ENCODE measurements at places on chromosomes 3 and 15. TPM values are rescaled to one million over a fixed set of nuclear protein-coding genes. Genes with fewer than 3 reads are reported as not detected.

The RRP9 gene
- total RNA-seq = 29.9 TPM

The MKRN3 gene
- total RNA-seq = 11.5 TPM

DNA sequence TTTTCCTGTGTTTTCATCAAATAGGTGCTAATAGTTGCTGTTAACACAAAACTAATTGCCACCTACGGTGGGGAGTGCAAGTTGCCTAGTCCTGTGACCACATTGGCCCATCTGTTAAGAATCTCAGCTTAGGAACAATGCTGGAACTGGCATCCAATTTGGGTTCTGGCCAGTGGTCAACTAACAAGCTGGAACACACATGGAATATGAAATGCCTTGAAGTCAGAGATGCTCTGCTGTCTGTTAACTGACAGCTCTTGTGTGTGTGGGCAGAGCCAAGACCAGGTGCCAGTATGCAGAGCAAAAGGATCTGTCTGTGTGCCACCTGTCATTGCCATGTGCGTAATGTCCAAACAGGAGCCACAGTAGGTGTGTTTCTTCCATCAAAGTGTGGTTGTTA, 460.8 kb downstream of the ROBO2 start:
- no peaks in the 10 kb centered on the region for H3K27me3 ChIP-seq
- no peak overlapping the region for H3K4me3 ChIP-seq
- no peaks in the 10 kb centered on the region for H3K36me3 ChIP-seq
- no peak overlapping the region for H3K27ac ChIP-seq
- no peak for DNase-seq

DNA sequence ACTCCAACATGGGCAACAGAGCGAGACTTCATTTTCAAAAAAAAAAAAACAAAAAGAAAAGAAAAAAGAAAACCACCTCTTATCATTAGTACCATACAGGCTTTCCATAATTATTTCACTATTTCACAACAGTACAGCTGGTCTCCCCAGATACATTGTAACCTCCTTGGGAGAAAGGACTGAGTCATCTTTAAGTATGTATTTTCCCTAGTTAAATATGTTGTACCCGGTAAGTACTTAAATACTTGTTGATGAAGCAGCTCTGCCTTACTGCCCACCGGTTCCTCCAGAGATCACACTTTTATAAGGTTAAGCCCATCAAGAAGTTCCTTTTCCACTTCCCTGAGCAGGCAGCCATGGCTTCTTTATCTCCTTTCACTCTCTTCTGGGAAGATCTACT, 789.5 kb upstream of the CFAP20DC start:
- no peak overlapping the region for H3K27ac ChIP-seq
- DNase-seq = no peak
- peaks cover 30% of the 10 kb centered on the region for H3K4me1 ChIP-seq
- no peaks in the 10 kb centered on the region for H3K27me3 ChIP-seq
- H3K36me3 ChIP-seq = no peaks in the 10 kb centered on the region
- no peak overlapping the region for H3K4me3 ChIP-seq

DNA sequence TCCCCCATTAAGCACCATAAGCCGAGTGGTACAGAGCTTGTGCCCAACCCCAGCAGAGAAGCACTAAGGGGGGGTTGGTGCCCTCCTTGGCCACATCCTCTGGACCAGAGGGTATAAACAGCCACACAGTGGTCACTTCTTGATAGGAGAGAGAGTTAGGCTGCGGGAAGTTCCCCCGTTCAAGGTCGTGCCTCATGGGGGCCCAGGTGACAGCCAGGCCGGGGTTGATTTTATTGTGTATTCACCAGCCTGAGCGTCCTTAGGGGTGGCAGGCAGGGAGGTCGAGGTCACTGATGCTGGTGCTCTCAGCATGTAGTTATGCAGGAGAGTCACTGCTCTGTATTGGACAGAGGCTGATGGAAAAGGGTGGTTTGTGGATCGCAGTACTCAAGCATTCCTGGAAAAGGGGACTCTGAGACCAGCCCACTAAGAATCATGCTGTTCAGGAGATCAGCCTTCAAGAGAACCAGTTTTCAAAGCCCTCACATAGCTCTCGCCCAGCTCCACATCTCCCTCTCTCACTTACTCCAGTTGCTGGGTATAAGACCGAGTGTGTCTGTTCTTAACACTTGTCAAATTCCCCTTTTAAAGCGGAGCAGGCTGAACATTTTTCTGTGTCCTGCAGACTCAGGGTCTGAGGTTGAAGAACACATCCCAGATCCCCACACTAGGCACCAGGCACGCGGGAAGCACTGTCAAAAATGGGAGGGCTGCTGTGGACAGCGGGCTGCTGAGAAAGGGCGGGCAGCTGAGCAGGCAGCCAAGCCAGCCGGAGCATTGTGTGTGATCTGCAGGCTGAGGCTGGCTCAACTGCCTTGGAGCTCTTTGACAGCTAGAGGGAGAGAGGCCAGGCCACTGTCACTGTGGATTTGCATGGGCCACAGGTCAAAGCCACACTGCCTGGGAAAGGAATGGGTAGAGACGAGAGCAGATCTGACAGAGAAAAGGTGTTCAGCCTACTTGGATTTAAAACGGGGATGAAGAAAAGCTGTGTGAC, 279.3 kb upstream of the LRRFIP2 start:
- H3K4me1 ChIP-seq = no peaks in the 10 kb centered on the region
- H3K27me3 ChIP-seq = peaks cover 13% of the 10 kb centered on the region
- H3K27ac ChIP-seq = no peak overlapping the region
- H3K36me3 ChIP-seq = no peaks in the 10 kb centered on the region
- no peak overlapping the region for H3K4me3 ChIP-seq

GRCh38 chr3:127404221-127405009, 116.6 kb upstream of the PRR20G start:
- H3K4me1 ChIP-seq = no peaks in the 10 kb centered on the region
- no peak for DNase-seq
- H3K36me3 ChIP-seq = no peaks in the 10 kb centered on the region
- no peak overlapping the region for H3K27ac ChIP-seq
- no peak overlapping the region for H3K4me3 ChIP-seq

DNA sequence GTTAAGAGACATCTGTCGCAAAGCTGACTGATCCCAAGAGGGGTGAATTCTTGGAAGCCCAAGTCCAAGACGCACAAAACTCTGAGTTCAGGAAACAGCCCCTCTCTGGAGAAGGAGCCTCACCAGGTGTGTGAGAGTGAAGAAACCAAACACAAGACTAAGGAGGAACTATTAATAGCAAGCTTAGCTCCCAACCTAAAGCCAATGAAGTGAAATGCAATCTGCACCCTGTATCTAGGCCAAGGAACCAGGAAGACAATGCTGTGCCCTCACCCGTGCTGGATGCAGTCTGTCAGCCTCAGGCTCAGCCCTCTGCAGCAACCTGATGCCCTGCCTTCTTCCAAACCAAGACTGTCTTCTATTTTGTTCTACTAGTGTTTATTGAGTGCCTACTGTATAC, 22.5 kb upstream of the THBS1 start:
- no peak for DNase-seq
- H3K4me3 ChIP-seq = no peak overlapping the region
- no peaks in the 10 kb centered on the region for H3K36me3 ChIP-seq
- no peaks in the 10 kb centered on the region for H3K4me1 ChIP-seq
- no peaks in the 10 kb centered on the region for H3K27me3 ChIP-seq
- no peak overlapping the region for H3K27ac ChIP-seq

DNA sequence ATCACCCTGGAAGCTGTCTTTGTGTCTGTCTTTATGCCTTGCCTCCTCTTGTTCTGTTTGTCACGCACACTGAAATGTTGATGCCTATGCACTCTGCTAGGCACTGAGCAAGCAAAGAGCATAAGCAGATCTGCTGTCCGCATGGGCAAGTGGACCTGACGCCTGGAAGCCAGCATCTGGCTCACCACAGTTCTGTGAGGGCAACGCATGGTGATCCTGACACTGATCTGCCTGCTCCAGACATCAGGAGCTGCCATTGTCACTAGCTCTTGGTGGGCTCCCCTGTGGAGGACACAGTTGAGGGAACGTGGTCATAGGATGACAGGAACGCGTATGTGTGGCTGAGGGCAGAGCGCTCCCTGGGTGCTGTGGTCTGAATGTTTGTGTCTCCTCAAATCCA, 234.6 kb downstream of the ADAMTS17 start:
- no peak overlapping the region for H3K4me3 ChIP-seq
- no peaks in the 10 kb centered on the region for H3K27me3 ChIP-seq
- no peaks in the 10 kb centered on the region for H3K36me3 ChIP-seq

GRCh38 chr15:67095912-67096311, 30.5 kb downstream of the SMAD3 start:
- DNase-seq = no peak
- H3K4me3 ChIP-seq = no peak overlapping the region
- no peak overlapping the region for H3K27ac ChIP-seq
- no peaks in the 10 kb centered on the region for H3K27me3 ChIP-seq
- peaks cover 80% of the 10 kb centered on the region for H3K4me1 ChIP-seq

Measured in naive thymus-derived CD4-positive, alpha-beta T cell (primary cell).